ENCODE measurements at places on chromosomes 1 and 21.

DNA sequence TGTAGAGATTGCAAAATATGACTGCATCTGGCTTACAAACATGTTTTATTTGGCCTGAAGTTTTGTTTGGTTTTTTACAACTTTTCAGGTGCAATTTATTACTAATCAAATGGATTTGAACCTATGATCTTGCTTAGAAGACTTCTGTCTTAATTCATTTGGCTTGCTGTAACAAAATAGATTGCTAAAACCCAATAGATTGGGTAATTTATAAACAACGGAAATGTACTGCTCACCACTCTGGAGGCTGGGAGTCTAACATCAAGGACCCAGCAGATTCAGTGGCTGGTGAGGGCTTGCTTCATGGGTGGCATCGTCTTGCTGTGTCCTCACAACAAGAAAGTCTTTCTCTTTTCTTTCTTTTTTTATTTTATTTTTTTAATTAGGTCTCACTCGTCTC is 72.9 kb downstream of the LBR start:
- DNase-seq, result no peak

GRCh38 chr21:45557616-45558043 is 15.4 kb upstream of the SLC19A1 start:
- no peak for DNase-seq

- DNase-seq, result no peak
Measured at GRCh38 chr21:46489800-46490199, 31.1 kb downstream of the DIP2A start.

DNA sequence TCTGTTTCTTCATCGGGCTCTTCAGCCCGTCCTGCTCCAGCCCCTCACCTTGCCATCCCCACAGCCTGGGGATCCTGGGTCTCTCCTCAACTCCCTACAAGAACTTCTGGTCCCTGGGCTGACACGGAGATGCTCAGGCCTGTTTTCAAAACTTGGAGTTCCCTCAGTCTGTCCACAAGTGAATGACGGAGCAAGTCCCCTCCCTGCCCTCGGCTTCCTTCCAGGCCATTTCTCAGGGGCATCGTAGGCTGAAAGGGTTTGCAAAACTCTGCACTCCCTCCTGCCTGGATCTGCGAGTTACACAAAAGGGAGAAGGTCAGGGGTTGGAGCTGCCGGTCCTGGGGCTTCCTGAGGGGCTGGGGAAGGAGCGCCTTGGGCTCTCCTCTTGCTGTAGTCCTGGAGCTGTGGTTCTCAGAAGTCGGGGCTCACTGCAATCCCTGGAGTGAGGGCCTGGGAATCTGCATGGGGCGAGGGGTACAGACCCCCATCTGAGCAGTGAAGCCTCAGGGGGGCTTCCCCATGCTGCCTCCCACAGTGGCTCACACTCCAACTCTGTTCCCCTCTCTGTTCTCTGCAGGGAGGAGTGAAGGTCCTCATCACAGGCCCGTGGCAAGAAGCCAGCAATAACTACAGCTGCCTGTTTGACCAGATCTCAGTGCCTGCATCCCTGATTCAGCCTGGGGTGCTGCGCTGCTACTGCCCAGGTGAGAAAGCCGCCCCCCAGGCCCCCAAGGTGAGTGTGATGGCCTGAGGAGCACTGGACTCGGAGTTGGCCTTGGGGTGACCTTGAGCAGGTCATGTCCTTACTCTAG is 100.6 kb upstream of the VAMP3 start:
- DNase-seq, result peak; percentile 68

- no peak for DNase-seq
Measured at GRCh38 chr1:51661081-51661518, 44.2 kb downstream of the OSBPL9 start.

DNA sequence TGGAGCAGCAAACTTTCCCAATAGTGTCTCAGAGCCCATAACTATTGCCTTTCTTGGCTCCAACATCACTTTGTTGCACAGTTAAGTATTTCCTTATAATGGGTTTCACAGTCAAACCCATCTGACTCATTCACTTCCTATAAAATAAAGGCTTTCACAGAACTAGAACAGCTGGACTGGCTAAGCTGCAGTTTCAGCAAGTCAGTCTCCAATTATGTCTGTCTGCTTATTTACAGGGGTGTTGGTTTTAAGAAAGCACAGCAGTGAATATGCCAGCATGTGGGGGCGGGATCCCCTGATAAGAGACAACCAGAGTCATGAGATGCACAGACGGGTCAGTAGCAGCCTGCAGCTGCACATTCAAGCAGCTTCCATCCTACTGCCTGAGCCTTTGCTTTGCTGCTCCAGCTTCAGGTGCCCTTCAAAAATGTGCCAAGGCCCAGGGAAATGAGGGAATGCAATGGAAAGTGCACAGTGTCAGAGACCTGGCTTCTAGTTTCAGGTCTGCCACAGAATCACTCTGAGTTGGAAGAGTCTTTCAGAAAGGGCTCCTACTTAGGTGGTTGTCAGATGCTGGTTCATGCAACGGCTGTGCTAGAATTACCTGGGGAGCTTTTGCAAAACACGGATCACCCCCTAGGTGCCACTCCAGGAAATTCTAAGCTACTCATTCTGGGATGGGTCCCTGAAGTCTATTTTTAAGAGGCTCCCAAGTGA is 24.8 kb downstream of the RNF19B start:
- DNase-seq, result peak; percentile 56

GRCh38 chr1:170095976-170096748 is 21.7 kb upstream of the KIFAP3 start:
- DNase-seq, result no peak

DNA sequence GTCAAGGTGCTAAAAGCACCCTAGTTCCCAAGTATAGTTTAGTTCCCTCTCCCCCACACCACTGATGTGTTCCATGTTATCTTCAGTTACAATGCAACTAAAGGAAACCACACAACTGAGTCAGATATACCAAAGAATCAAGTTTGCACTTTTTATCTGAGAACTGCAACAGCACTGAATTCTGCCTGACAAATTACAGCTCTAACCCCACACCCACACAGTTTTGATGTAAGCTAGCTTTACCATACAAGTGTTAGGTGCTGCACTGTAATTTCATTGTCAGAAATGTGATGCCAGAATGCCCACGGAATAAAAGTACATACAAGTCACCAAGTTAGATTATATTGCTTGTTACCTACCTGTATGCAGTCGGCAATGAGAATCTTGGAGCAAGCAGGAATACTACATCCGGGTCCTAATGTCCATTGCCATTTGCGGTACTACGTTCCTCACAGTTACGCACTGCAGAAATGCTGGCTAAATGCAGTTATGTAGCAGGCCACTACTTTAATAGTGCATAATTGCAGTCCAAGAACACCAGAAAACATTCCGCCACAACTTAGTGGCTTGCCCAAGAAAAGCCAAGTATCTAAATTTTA is 12.1 kb downstream of the SFPQ start:
- no peak for DNase-seq

- peak; percentile 15 for DNase-seq
Measured at GRCh38 chr1:101567582-101568189, 330.9 kb downstream of the S1PR1 start.

DNA sequence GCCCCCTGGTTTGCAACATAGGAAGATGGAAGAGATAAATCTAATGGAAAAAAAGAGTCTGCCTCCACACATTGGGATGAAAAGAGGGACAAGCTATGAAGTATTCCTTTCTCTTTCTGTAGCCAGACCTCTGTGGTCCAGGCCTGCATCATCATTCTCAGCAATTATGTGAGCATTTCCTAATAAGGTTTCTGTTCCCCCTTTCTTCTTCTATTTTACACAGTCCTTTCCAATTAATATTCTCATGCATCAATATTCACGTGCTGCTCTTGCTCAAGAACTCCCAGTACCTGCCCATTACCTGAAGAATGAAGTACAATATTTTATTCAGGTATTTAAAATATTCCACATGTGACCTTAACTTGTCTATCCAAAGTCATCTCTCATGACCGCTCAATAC is 8.2 kb upstream of the SLC30A1 start:
- no peak for DNase-seq

DNA sequence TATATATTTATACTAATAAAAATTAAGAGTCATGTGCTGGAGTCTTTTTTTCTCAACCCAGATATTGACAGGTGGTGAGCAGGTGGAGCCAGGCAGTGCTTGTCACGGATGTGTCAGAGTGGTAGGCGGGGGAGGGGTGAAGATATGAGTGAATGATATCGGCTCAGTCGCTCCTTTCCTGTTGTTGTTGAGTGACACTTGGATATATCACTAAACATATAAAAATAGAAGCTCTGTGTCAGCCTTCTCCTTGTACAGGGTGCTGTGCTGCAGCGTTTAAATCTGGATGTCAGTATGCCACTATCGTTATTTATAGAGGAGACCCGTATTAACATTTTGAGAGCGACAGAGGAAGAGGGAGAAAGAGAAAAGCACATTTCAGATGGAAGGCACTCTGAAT is 339.6 kb downstream of the NUF2 start:
- no peak for DNase-seq

DNA sequence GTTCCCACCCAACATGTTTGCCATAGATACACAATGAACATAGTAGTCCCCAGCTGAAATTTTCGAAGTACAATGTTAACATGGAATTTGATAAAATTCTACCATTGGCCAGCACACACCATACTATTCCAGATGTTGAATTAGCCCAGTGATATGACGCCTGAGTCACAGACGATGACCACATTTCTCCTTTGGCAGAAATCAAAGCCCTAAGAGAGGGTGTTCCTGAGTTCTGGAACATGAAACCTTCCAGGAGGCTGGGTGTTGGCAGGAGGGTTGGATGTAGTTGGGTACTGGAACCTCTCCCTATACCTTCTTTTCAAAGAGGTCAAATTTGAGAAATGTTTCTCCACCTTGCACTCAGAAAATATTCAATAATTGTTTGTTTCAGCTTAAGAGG is 37.8 kb downstream of the LPAR3 start:
- no peak for DNase-seq

DNA sequence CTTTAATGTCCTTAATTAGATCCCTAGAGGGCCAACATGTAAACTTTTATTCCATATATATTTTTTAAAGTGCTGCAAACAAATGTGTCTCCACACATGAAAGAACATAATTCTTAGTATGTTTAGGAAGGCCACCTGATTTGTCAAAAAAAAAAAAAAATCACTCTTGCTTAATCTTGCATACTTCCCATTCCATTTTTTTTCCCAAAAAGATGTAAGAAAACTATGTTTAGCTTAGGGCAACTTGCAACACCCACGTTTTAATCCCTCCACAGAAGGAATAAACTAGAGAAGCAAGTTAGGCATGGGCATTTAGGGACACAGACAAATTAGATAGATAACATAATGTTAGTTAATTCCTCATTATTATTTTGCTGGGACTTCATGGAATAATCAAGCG is 5.6 kb downstream of the YOD1 start:
- DNase-seq, result no peak

GRCh38 chr1:220432408-220432807 is 95.5 kb upstream of the MARK1 start:
- no peak for DNase-seq

GRCh38 chr1:147600119-147601111 is 59.1 kb downstream of the BCL9 start:
- no peak for DNase-seq

DNA sequence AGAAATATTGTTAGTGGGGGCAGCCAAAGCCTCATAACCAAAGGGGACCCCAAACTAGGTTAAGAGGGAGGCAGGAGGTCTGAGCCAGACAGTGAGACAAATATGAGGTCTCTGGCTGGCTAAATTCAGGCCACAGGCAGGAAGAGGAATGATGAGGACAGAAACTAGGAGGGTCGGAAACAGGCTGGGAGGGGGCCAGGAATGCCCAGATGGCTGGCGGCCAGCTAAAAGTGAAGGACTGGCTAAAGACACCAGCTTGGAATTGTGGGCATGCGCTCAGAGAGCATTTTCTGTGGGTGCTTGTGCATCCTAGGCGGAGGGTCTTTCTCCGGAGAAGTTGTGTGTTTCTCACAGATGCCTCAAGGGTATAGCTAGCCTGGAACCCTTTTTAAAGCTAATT is 77.0 kb downstream of the PGM1 start:
- DNase-seq, result no peak

GRCh38 chr21:43337901-43338655 is 88.9 kb downstream of the SIK1 start:
- DNase-seq, result no peak

GRCh38 chr1:41294216-41294615 is 52.1 kb upstream of the SCMH1 start:
- no peak for DNase-seq

DNA sequence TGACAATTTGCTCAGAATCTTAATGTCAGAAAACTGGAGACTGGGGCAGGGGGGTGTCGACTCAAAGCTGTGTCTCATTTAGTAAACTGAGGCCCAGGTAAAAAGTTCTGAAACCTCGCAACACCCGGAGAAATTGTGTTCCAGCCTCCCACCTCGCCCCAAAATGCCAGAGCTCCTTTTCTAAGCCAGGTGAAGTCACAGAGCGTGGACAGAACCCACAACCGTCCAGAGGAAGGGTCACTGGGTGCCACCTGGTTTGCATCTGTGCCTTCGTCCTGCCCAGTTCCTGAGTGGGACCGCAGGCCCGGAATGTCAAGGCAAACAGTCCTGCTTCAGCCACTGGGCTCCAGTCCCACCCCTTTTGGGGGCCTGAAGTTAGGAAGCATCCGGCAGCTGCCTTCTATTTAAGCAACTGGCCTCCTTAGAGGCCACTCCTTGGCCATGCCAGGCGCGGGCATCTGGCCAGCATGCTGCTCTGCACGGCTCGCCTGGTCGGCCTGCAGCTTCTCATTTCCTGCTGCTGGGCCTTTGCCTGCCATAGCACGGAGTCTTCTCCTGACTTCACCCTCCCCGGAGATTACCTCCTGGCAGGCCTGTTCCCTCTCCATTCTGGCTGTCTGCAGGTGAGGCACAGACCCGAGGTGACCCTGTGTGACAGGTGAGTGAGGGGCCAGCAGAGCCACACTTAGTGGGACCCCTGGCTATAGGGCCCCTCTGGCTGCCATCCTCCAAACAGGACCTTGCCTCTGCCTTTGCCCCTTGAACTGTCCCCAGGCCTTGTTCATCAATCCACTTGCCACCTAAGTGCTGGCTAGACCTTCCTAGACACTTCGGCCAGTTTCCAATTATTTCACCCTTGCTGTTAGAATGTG is at the start of gene TAS1R1:
Gene TAS1R1, plus strand, starts transcription at position 401 of the 872 bp plus-strand sequence. Its CDS starts 67 bp downstream, at position 468.
- no peak for DNase-seq

DNA sequence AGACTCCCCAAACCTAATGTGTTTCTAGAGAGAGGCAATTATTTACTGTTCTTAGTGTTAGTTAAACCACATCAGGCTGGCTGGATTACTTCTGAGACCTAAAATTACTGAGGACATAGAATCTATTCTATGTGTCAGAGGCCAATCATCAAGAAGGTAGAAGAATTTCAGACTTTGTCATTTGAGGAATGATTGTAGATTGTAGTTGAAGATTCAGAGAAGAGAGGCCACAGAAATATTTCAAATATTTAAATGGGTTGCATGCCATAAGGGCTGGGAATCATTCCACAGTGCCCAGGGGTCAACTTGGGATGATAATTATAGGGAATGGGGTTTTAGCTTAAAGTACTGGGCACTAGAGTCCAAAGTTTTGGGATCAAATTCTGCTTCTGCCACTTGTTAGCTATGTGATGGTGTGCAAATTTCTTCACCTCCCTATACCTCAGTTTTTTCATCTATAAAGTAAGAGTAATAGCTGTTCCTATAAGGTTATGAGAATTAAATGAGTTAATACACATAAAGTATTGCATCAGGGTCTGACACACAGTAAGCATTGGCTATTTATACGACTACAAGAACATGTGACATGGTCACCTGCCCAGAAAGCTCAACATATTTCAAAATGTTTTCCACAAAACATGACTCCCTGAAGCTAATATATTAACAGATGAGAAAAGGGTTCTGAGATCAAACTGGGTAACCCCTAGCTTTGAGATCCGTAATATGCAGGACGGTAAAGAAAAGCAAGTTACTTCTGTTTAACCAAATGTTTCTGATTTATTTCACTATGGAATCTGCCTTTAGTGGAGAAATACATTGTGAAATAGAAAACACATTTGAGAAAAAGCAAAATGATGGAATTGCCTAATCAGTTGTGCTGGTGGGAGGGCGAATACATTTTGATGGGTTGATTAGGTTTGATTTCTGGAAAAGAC is 69.7 kb upstream of the SPAG17 start:
- no peak for DNase-seq

Measured in left ventricle myocardium inferior (tissue), 1 donor.